ENCODE measurements at places on chromosomes 13 and 19.
A peak's percentile ranks its signal among the peaks of the same experiment; 100 is the strongest.

- no peak for DNase-seq
These were observed 16.8 kb downstream of the DAPK3 start for GRCh38 chr19:3954107-3954506.

DNA sequence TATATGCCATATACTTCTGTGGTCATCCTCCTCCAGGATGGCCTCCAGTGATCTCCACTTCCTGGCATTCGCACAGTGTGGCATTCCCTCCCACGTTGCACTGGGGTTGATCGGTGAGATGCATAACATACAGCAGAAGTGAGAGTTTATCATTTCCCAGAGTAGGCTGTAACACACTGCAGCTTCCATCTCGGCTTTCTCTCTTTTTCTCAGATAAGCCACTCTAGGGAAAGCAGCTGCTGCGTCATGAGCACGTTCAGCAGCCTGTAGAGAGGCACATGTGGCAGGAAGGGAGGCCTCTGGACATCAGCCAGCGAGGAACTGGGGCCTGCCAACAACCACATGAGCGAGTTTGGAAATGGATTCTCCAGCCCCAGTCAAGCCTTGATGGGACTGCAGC lies 807.1 kb downstream of the DIAPH3 start:
- DNase-seq: no peak

- DNase-seq: peak; percentile 48
These were observed 21.0 kb upstream of the SPRY2 start for GRCh38 chr13:80361883-80362327.

GRCh38 chr13:36475468-36475867 lies 43.2 kb downstream of the CCNA1 start:
- no peak for DNase-seq

GRCh38 chr13:112790735-112791641 lies 101.2 kb downstream of the ATP11A start:
- DNase-seq: no peak

- DNase-seq: peak; percentile 56
These were observed 6.9 kb downstream of the ZNF490 start for GRCh38 chr19:12603714-12604113.

GRCh38 chr13:77717508-77717907 lies 20.0 kb downstream of the SLAIN1 start:
- DNase-seq: no peak

GRCh38 chr13:50910485-50910805 lies 854 bp downstream of the RNASEH2B start:
- no peak for DNase-seq

DNA sequence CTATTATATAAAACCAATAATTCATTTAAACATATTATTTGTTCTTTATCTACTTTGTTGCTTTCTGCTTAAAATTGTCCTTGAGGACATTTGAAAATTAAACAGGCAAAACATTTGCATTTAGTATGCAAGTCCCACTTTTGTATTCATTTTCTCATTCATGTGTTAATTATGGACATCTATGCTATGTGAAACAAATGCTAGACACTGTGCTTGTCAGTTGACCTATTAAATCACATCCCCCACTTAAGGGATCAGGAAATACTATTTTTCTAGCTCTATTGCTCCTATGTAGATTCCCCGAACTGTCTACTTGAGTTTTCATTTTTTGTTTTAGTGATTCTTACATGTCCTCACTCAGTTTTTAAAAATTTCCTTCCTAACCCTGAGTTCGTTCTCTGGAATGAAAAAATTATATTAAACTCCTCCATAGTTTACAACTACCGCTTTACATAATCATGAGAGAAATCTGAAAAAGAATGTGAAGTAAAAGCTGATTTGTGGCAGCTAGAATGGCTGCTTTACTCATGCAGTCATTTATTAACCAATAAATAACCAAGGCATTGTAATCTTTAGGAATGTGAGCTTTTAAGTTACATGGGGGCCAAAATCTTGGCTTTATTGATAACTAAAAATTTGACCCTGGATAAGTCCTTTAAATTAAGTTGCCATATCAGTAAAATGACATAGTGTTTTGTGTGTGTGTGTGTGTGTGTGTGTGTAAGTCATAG lies 188.5 kb downstream of the LIG4 start:
- DNase-seq: no peak

DNA sequence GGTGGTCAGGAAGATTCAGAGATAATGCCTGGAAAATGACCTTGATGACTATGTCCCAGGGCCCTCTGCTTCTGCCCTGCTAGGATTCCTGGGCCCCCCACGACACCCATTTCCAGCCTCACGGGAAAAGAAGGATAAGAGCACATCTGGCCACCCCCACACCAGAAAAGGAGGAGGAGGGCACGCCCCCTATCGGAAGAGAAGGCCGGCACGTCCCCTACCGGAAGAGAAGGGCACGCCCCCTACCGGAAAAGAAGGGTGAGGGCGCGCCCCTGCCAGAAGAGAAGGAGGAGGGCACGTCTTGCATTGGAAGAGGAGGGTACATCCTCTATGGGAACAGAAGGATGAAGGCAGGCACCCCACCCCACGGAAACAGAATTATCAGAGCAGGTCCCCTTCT lies 84.3 kb downstream of the IER2 start:
- no peak for DNase-seq

DNA sequence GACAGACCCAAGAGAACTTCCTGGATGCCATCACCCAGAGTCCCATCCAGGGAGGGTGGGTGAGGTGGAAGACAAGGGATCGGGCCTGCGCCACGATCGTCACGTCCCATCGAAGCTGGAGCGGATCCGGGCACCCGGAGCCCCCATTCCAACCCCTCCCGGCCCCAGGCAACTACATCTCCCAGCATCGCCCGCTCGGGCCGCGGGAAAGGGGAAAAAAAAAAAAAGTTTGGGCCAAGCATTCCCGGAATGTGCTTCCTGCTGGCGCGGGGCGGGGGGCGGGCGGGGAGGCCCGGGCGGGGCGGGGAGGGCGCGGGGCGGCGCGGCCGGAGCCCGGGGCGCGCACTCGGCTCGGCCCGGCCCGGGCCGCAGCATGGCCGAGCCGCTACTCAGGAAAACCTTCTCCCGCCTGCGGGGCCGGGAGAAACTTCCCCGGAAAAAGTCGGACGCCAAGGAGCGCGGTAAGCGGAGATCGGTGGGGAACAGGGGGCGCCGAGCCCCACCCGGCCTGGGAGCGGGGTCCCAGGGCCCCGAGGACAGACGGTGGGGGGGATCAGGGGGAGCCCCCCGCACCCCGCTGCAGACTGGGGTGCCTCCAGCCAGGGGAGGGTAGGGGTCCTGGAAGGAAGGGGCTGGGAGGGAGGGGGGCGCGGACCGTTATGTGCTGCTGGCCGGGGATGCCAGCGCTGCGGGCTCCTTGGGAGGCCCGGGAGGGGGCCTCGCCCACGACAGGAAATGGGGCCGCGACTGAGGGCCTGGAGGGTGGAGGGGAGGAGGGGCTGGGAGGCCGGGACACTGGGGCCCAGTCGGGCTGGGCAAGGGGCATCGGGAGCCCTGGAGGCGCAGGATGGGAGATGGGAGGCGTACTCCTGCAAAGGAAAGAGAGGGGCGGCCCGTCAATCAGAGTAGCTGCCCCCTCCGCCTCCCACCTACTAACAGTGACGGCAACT lies at the start of gene SYDE1:
Gene SYDE1 (plus strand): TSS at position 341 of the 950 bp plus-strand sequence. CDS start 33 bp downstream, at position 374.
- no peak for DNase-seq

- DNase-seq: no peak
These were observed 89.8 kb upstream of the MYCBP2 start for GRCh38 chr13:77416666-77417212.

DNA sequence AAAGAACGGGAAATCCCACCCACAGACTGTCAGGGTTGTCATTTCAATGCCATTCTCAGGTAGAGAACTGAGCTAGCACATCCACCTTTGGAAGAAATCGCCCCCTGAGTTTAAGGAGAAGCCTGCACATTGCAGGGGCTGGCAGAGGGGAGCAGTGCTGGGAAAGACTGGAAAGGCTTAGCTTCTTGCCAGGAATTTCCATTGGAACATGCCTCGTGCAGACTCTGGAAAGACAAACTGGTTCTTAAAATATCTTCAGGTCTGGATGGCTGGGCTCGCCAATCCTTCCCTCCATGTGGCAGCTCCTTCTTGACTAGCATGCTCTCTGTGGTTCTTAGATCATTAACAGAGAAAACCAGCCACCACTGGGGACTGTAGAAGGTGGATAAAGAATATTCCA lies 414.1 kb downstream of the TSHZ3 start:
- no peak for DNase-seq

- no peak for DNase-seq
These were observed 13.9 kb upstream of the GNA11 start for GRCh38 chr19:3080286-3080685.

GRCh38 chr13:94674609-94675348 lies 37.6 kb downstream of the SOX21 start:
- DNase-seq: peak; percentile 27

DNA sequence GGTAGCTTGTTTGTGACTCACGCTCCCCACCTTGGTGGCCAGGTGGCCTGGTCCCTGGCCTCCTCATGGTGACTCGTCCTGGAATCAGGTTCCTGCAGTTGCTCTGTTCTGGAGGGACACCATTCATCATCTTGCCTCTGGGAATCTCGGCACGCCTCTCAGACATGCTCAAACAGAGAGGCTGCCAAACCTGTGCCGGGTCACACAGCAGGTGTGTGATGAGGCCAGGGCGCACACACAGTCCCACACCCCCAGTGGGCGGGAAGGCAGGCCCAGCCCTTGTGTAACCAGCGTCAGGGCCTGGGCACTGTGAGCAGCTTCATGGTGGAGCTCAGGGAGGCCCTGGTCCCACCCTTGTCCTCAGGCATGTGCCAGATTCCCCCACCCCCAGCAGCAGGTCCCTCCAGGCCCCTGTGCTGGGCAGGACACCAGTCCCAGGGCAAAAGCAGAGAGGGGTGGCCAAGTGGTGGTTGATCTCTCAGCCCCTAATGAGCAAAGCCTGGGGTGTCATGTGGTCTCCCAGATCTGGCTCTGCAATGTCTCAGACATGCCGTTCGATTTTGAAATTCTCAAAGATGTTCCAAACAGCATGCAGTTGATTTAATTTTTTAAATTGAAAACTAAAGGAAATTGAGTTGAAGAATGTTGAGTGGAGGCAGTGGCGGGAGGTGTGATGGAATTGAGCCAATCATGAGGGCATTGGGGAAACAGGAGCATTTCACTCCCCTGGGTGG lies 12.1 kb downstream of the CEBPA start:
- DNase-seq: no peak

- DNase-seq: no peak
These were observed 1.8 kb downstream of the TMEM259 start for GRCh38 chr19:1018932-1019615.

Measured in putamen (tissue), 1 donor.